ENCODE measurements at places on chromosomes 2 and 18.

DNA sequence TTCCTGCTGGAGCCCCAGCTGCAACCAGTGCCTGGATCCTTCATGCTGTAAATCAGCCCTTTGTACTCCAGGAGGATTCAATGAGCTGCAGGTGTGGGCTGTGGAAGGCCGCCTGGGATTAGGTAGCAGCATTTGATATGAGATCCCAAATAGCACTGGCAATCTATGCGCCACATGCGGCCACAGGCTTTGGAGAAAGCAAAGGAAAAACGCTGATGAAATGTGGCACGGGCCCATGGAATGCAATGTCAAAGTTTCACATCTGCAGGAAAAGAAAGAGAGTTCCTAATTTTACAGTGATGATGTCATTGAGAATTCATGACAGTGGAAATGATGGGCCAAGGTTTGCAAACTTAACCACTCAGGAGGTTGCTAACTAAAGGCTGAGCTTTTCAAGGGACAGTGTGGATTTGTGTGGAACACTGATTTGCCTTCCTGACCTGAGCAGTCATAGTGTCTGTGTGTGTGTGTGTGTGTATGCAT, 216.4 kb upstream of the OSR1 start:
- no peak for DNase-seq
- H3K4me1 ChIP-seq: no peaks in the 10 kb centered on the region
- no peak overlapping the region for H3K27ac ChIP-seq
- H3K36me3 ChIP-seq: no peaks in the 10 kb centered on the region

DNA sequence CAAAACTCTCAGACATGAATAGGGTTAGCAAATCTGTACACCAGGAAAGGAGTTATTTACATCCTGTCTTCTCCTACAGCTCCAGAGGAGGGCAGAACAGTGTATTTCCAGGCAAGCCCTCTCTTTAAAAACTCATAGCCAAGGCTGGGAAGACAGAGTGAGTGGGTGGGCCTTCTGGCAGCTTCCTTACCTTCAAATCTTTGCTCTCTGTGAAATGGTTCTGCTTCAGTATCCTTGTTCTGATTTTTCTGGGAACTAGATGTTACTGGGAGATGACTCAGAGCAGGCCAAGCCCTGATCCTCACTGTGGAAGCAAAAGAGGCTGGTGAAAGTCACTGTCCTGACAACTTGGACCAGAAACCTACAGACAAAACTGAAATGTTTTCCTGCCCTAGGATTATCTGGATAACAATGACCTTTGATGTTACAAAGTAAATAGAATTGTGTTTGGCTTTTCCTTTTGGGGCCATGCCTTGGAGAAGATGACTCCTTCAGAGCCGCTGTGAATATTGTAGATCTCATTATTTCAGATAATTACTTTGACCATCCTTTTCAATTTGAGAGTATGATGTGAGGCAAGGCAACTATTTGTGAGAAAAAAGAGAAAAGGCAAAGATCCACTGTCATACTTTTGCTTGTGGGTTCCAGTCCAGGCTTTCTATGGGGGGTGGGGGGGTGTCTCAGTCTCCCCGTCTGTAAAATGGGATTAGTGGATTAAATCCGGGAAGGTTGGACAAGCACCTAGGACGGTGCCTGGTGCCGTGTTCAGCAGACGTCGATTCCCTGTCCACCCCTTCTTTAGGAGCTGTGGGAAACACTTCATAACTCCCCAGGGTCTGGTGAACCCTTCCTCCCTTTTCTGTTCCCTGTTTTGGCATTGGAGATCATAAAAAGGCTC, 644 bp upstream of the QPCT start:
- H3K4me3 ChIP-seq: peak overlapping the region; percentile 87
- H3K36me3 ChIP-seq: no peaks in the 10 kb centered on the region
- peaks cover 11% of the 10 kb centered on the region for H3K27me3 ChIP-seq
- peaks cover 15% of the 10 kb centered on the region for H3K4me1 ChIP-seq
- DNase-seq: no peak

DNA sequence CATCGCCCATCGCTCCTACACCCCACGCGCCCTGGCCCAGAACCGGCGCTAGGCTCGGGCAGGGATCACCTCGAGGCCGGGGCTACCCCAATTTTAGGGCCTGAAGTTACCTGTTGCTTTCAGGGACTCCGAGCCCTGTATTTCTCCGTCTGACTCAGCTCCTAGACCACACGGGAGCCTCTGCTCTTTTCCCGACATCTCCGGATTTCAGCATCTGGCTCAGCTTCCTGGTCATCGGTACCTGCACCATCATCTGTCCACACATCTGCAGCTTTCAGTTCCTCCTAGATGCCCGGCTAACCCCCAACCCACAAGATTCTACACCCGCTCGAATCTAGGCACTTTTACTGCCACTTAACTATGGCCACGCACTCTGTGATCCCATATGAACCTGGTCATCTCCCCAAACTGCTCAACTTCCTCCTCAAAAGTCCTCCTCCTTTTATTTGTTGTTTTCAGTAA, 12.1 kb upstream of the HMSD start:
- no peak for DNase-seq
- H3K4me3 ChIP-seq: no peak overlapping the region
- peaks cover 6% of the 10 kb centered on the region for H3K27me3 ChIP-seq
- no peaks in the 10 kb centered on the region for H3K4me1 ChIP-seq
- no peak overlapping the region for H3K27ac ChIP-seq

GRCh38 chr2:132681766-132682165, 11.8 kb upstream of the LYPD1 start:
- no peaks in the 10 kb centered on the region for H3K36me3 ChIP-seq
- no peak overlapping the region for H3K4me3 ChIP-seq
- H3K27me3 ChIP-seq: no peaks in the 10 kb centered on the region

DNA sequence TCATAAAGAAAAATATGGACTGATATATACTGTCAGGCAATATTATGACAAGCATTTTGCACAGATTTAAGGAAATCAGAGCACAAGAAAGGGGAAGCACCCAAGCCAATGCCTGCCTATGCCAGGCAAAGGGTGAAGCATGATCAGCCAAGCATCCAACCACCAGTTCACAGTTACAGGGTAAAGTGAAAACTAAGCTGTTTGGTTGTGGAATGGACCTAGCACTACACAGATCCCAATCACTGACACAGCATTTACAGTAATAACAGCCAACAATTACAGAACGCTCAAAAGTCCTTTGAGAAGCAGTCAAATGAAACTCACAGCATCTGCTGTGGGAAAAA, 90.3 kb downstream of the SP3 start:
- peak overlapping the region; percentile 55 for H3K4me3 ChIP-seq
- peaks cover 54% of the 10 kb centered on the region for H3K27me3 ChIP-seq
- peak; percentile 58 for DNase-seq
- H3K27ac ChIP-seq: peak overlapping the region; percentile 51
- peaks cover 27% of the 10 kb centered on the region for H3K4me1 ChIP-seq

DNA sequence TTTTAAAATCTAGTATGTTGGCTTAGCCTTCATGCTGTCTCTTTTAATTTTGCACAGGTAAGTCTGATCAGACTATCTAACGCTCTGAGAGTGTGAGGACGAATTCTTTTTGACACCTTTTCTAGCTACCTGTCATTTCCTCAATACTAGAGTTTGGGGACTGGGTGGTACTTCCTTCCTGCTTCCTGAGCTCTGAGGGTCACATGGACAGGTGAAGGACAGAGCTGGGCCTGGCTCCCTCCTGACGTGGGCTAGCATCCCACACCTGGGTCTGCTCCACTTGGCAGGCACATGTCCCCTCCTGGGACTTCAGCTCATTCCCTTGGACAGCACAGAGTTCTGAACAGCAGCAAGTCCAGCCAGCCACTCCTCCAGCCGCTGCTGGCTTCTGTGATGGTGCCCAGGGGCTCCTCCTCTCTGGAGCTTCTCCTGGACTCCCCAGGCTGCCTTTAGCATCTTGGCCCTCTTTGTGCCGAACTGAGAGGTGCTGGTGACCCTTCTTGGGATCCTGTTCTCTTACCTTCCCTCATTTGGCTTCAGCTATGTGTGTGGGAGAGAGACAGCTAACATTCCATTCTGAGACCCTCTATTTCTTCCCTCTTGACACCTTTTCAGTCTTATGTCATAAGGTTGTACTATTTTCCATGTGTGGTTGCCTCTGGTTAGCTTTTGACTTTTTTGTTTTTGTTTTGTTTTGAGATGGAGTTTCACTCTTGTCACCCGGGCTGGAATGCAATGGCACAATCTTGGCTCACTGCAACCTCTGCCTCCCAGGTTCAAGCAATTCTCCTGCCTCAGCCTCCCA, 106.9 kb downstream of the B3GNT2 start:
- H3K36me3 ChIP-seq: no peaks in the 10 kb centered on the region
- H3K4me1 ChIP-seq: peaks cover 48% of the 10 kb centered on the region
- H3K27ac ChIP-seq: peak overlapping the region; percentile 7
- DNase-seq: no peak

DNA sequence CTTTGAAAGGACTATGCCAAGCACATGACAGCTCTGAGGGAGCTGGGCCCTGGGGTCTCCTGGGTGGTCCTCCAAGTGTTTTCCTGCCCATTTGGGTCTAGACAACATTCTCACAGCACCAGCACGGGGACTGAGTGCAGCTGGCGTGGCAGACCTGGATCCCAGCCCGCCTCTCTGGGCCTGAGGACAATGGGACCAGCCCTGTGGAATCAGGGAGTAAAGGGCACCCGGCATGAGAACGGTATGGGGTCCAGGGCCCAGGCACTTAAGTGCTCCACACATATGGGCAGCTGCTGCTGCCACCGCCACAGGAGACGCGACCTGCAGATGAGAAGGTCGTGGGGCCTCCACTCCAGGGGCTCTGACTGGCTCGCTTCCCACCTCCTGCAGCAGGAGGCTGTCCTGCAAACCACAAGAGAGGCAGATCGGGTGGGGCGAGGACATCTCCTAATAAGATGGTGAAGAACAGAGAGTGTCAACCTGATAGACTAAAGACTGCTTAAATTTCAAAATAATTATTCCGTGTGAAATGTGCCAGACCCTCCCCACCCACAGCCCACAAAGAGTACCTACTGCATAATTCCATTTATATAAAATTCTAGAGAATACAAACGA, 46.3 kb downstream of the FAM178B start:
- H3K27me3 ChIP-seq: no peaks in the 10 kb centered on the region
- H3K4me1 ChIP-seq: peaks cover 2% of the 10 kb centered on the region
- H3K27ac ChIP-seq: no peak overlapping the region
- no peaks in the 10 kb centered on the region for H3K36me3 ChIP-seq
- no peak overlapping the region for H3K4me3 ChIP-seq
- no peak for DNase-seq

DNA sequence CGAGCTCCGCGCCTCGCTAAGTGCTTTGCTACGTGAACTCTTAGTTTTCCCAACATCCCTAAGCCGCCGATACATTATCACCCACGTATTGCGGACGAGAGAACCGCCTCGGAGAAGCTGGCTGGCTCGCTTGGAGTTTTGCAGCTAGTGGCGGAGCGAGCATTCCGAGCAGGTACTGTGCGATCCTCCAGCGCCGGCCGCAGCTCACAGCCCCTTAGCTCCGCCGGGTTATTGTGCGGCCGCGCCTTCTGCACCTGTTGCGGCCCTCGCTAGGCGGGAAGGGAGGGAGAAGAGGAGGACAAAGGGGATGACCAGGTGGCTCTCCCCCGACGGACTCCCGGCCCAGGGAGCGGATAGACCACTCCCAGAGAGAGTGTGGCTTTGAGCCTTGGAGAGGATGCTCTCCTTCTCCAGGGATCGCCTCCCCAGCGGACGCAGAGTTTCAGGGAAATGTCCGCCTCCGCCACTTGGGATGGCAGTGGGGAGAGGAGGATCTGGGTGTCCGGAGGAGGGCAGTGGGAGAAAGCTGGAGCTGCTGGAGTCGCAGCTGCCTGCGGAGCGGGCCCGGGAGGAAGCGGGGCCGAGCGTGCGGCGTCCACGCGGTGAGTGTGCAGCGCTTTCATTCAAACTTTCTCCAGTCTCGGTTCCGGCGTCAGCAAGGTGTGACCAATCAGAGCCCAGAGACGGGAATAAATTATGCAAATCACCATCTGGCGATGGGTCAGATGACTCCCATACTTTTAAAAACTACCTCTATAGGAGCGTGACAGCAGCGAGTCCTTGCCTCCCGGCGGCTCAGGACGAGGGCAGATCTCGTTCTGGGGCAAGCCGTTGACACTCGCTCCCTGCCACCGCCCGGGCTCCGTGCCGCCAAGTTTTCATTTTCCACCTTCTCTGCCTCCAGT, at the start of gene LIPG:
Gene LIPG, plus strand, starts transcription at position 769 of the 905 bp plus-strand sequence. CDS start 252 bp downstream, outside the sequence.
- H3K27me3 ChIP-seq: peaks cover 64% of the 10 kb centered on the region
- H3K4me3 ChIP-seq: peak within 1 kb of the TSS; percentile 81
- H3K27ac ChIP-seq: peak within 1 kb of the TSS; percentile 84
- peaks cover 28% of the 10 kb centered on the region for H3K4me1 ChIP-seq
- DNase-seq: peak; percentile 44
- no peaks in the 10 kb centered on the region for H3K36me3 ChIP-seq

DNA sequence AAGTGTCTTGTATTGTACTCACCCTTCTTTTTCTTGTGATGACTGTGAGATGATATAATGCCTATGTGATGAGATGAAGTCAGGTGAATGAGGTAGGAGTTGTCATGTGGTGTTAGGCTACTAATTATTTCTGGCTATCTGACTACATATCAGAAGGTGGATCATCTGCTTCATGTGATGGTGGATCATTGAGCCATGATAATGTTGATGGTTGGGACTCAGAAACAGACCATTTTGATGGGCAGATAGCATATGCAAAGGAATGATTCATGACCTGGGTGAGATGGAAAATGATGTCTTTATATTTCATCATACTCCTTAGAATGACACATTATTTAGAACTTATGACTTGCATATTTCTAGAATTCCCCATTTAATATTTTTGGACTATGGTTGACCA, 19.5 kb downstream of the ANKRD30B start:
- no peak overlapping the region for H3K4me3 ChIP-seq
- H3K27me3 ChIP-seq: no peaks in the 10 kb centered on the region
- no peak for DNase-seq
- no peaks in the 10 kb centered on the region for H3K36me3 ChIP-seq
- H3K4me1 ChIP-seq: no peaks in the 10 kb centered on the region
- no peak overlapping the region for H3K27ac ChIP-seq

DNA sequence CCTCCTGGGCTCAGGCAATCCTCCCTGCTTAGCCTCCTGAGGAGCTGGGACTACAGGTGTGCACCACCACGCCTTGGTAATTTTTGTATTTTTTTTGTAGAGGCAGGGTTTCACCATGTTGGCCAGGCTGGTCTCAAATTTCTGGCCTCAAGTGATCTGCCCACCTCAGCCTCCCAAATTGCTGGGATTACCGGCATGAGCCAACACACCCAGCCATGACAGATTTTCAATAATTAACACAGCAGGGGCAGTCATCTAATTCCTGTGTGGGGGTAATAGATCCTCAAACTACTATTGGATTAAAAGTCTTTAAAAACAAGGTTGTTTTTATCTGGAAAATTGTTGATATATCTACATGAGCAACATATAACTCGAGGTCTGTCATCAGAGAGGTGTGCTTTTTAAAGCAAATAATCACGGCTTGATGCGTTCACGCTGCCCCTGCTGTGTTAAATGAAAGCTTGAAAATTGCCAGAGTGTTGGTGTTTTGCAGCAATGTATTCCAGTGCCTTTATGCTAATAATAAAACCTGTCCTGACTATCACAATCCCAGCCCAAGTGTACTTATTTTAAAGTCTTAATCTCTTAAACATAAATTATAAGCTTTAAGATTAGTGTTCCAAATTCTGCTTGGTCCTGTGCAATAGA, 35.6 kb upstream of the ASB1 start:
- no peak overlapping the region for H3K4me3 ChIP-seq
- no peak for DNase-seq
- no peaks in the 10 kb centered on the region for H3K4me1 ChIP-seq
- H3K27me3 ChIP-seq: no peaks in the 10 kb centered on the region
- H3K36me3 ChIP-seq: peaks cover 4% of the 10 kb centered on the region

GRCh38 chr2:224640679-224641078, 55.5 kb upstream of the CUL3 start:
- no peak for DNase-seq
- no peaks in the 10 kb centered on the region for H3K27me3 ChIP-seq
- no peak overlapping the region for H3K4me3 ChIP-seq
- no peaks in the 10 kb centered on the region for H3K36me3 ChIP-seq

Measured in stimulated activated naive B cell treated with anti-CD40 and anti-IgM and Interleukin-4, amounts not matched to agents 10 μg/mL and 1 μg/mL and 100 μg/mL, for 72 hours (primary cell).